ENCODE measurements at places on chromosomes 3 and 15.

GRCh38 chr15:72231833-72232478, 966 bp upstream of the PKM start:
- DNase-seq: peak; percentile 85

DNA sequence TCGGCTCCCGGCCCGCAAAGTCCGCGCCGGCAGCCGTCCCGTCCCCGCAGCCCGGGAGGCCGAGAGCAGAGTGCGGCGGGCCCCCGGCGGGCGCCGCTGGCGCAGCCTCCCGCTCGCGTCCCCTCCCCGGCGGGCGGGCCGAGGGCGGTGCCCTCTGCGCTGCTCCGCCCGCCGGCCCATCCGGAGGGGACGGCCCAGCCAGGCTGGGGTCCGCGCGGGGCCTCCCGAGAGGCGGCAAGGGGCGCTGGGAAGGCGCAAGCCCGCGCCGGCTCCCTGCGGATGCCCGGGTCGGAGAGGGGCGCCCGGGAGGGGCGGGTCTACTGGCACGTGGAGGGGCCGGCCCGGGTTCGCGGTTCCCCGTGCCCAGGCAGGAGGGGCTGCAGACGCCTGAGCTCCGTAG, at the start of the genes CLCN2 and POLR2H:
CLCN2 (minus strand) TSS at position 74 of the 400 bp plus-strand sequence. CDS start 126 bp downstream, outside the sequence.
POLR2H (plus strand) TSS at position 179 of the 400 bp plus-strand sequence. CDS start 1,783 bp downstream, outside the sequence.
- DNase-seq: peak; percentile 64

DNA sequence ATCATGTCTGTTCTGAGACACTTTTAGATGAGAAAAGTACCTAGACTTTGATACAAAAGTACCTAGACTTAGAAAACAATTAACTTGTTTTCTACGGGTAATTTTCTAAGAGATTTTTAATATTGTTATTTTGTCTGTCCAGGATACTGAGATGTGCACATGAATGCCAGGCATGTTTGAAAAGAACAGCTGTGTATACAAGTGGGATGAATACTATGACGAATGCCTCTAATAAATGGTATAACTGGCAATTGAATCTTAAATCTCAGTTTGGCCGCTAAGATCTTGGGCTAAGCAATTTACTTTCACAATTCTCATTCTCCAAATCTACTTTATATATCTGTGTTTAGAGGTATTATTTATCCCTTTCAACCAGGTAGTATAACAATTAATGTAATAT, 207.4 kb downstream of the CBLB start:
- DNase-seq: no peak

- no peak for DNase-seq
Measured at GRCh38 chr15:31570591-31570990, 244.0 kb downstream of the KLF13 start.

DNA sequence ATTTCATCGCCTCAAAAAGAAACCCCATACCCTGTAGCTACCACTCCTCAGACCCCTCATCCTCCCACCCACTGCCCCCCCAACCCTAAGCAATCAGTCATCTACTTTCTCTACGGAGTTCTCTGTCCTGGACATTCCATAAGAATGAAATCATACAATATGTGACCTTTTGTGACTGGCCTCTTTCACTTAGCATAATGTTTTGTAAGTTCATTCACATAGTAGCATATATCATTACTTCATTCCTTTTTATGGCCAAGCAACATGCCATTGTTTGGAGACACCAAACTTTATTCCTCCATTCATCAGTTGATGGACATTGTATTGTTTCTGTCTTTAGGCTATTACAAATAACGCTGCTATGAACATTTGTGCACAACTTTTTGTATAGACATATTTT, 64.2 kb downstream of the TNIK start:
- peak; percentile 38 for DNase-seq

DNA sequence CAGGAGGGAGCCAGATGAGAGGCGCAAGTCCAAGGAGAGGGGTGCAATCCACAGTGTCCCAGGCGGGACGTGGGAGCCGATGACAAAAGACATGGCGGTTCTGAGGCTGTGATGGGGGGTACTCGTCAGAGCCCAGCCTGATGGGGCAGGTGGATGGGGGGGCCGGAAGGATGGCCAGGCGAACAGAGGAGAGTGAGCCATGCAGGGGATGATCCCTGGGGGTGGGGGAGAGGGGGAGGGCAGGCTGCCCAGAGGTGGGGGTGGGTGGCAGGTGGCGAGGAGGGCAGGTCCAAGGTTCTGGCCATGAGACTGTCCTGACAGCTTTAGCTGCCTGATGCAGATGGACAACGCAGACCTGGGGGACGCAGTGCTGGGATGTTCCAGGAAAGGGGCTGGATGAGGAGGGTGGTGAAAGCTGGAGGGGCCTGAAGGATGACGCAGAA, 8.9 kb upstream of the CSPG4 start:
- DNase-seq: no peak

DNA sequence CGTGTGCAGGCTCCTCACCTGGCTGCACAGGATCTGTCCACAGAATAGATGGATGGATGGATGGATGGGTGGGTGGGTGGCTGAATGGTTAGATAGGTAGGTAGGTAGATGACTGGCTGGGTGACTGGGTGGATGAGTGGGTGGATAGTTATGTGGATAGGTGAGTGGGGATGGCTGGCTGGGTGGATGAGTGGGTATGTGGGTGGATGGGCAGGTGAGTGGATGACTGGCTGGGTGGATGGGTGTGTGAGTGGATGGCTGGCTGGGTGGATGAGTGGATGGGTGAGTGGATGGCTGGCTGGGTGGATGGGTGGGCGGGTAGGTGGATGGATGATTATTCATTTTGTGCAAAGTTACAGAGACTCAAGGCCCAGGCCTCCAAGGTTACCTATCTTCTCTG, 172.9 kb upstream of the CTDSPL start:
- DNase-seq: no peak
